Cortex of kidney (tissue), 1 donor: ENCODE measurements at places on chromosomes 2 and 18.

- no peak for DNase-seq
These were observed 150.2 kb downstream of the GALNT1 start for GRCh38 chr18:35731701-35732100.

DNA sequence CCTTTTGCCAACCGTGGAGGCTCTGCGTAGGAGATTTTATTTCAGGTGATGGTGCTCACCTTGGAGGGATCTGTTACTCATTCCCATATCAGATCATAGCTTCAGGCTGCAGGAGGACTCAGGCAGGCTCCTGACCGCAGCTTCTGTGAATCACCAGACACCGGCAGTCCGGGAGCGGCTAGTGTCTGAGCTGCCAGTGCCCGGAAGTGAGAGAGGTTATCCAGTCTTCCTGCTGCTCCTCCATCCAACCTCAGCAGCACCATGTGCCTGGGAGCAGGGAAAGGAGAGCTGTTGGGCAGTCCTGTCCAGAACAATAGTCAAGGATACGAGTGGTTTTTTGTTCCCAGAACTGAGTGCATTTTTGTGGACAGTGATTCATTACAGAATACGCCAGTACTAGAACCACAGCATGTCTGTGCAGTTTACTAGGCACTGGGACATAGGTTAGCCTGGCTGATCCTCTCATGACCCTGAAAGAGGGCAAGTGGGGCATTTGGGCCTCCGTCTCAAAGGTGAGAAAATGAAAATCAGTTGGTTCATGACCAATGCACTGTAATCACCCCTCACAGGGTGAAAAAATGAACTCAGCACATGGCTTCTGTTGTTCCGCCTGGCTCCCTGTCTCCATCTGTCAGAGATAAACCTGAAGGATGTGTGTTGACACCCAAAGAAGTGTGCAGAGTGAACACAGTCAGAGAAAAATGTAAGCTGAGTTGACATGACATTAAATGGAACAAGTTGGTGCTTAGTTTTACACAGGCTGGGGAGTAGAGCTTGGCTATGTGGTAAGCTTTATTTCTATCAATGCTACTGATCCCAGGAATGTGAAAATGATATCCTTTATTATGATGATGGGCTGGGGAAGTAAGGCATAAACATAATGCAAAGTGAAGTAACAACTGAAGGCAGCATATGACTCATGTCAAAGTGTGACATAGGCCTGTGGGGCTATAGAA is 12.2 kb downstream of the FHOD3 start:
- no peak for DNase-seq

GRCh38 chr2:168461178-168461941 is 5.3 kb downstream of the CERS6 start:
- no peak for DNase-seq

- no peak for DNase-seq
These were observed 32.1 kb upstream of the CHRNA1 start for GRCh38 chr2:174796319-174796771.

DNA sequence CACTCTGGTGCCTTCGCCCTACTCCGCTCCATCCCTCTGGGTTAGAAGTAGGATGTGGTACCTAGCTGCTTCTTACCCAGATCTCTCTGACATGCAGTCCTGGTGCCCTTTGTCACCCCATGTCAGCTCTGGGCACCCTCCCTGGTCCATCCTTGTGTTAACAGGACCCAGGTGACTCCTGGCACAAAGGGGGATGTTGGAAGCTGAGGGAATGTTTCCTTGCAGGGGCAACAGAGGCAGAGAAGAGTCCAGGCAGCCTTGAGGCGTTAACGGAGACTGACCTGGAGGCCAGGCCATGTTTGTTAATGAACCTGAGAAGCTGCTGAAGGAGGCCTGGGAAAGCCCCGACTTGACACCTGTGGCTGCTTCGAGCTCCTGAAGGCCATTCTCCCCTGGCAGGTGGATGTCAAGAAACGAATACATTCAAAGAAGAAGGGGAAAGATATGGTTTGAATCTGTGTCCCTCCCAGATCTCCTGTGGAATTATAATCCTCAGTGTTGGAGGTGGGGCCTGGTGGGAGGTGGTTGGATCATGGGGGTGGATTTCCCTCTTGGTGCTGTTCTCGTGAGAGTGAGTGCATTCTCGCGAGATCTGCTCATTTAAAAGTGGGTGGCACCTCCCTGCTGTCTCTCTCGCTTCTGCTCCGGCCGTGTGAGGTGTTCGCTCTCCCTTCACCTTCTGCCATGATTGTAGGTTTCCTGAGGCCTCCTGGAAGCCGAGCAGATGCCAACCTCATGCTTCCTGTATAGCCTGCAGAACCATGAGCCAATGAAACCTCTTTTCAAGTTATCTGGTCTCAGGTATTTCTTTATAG is 31.4 kb downstream of the NPPC start:
- no peak for DNase-seq

DNA sequence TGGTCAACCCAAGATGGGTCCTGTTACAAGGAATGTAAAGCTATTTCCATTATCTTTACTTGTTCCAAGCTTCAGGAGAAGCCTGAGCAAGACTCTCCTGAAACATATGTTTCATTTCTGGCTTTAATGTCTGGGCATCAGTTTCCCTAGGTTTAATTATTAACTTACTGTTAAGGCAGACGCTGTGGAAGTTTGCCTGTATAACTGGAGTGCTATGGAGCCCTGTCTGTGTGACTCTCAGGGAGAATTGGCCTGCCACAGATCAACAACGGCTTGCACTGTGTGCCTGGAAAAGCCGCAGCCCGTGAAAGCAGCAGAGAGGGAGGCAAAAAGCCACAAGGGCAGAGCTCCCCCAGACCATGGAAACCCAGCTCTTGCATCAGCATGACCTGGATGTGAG is 22.1 kb upstream of the LONRF2 start:
- DNase-seq, result no peak

DNA sequence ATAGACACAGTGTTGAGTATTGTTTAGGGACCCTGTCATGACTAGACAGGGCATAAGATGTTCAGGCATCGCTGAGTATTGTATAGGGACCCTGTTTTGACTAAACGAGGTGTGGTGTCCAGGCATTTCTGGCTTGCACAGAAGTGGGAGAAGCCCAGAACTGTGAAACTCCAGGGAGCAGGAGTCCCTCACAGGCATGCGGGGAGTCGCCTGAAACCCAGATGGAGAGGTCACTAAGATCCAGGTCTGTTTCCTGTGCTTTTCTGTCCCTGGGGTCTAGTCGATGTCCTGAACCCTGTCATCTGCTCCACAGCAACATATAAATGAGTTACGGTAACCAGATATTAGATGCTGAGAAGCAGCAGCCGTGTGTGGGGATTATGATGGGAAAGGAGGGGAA is 469.0 kb upstream of the SALL3 start:
- DNase-seq, result no peak

DNA sequence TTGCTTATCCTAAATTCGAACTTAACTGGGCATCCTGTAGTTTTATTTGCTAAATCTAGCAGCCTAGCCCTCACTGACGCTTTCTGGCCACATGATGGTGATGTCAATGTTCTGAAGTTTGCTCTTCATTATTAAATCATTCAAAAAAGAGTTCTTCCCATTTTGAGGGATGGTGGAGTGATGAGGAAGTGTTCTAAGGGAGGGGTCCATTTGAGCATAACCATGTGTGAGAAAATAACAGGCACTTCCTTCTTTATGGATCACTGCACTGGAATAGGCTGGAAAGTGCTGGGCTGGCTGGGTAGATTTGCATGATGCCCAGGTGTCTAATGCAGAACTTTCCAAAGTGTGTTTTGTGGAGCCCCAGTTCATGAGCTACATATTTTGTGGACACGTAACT is 74.2 kb downstream of the TNFRSF11A start:
- no peak for DNase-seq

- no peak for DNase-seq
These were observed 70.3 kb downstream of the TGOLN2 start for GRCh38 chr2:85257359-85257969.

GRCh38 chr2:114405247-114406116 is 37.0 kb upstream of the DPP10 start:
- no peak for DNase-seq

GRCh38 chr2:167653131-167653530 is 594.3 kb downstream of the STK39 start:
- no peak for DNase-seq
